Vein endothelial cell (primary cell): ENCODE measurements at places on chromosomes 2 and 18. TPM values are rescaled to one million over a fixed set of nuclear protein-coding genes. Genes with fewer than 3 reads are reported as not detected.

EFEMP1 gene
- 4,554 and 6,170 TPM in 2 replicates for total RNA-seq

NPPC gene
- total RNA-seq = not detected in 2 replicates

OXER1 gene
- not detected in 2 replicates for total RNA-seq

LRP2 gene
- total RNA-seq = not detected in 2 replicates

ZBTB7C gene
- under 0.01 TPM in 1 of 2 replicates, not detected in the other for total RNA-seq

VSNL1 gene
- total RNA-seq = not detected in 2 replicates

ARHGAP15 gene
- not detected in 2 replicates for total RNA-seq

MAL gene
- total RNA-seq = not detected in 2 replicates

RSAD2 gene
- 0.33 and 0.67 TPM in 2 replicates for total RNA-seq

SULT6B1 gene
- not detected in 2 replicates for total RNA-seq

MROH2A gene
- total RNA-seq = not detected in 2 replicates

ASAP2 gene
- total RNA-seq = 68.0 and 72.8 TPM in 2 replicates

NMUR1 gene
- total RNA-seq = not detected in 2 replicates

ACMSD gene
- not detected in 2 replicates for total RNA-seq

PDE1A gene
- total RNA-seq = 1.7 and 4.9 TPM in 2 replicates

FAP gene
- total RNA-seq = 0.98 and 4.5 TPM in 2 replicates

ITPRIPL1 gene
- 2.9 and 3.4 TPM in 2 replicates for total RNA-seq

RAPGEF4 gene
- total RNA-seq = 12.4 and 13.9 TPM in 2 replicates

LRATD1 gene
- 6.2 and 8.7 TPM in 2 replicates for total RNA-seq

TBR1 gene
- total RNA-seq = under 0.01 and 0.10 TPM in 2 replicates

CYP27A1 gene
- total RNA-seq = 6.3 and 9.1 TPM in 2 replicates

SCRN3 gene
- 18.3 and 21.5 TPM in 2 replicates for total RNA-seq

CNGA3 gene
- not detected in 2 replicates for total RNA-seq

CHRNG gene
- total RNA-seq = not detected in 2 replicates

GALR1 gene
- total RNA-seq = not detected in 2 replicates
